Femur (tissue), 1 donor: ENCODE measurements at places on chromosomes 16 and 17.

- DNase-seq = no peak
These were observed 2.9 kb downstream of the NFAT5 start for GRCh38 chr16:69568676-69569075.

GRCh38 chr17:2656283-2656682 lies 55.3 kb downstream of the CLUH start:
- no peak for DNase-seq

DNA sequence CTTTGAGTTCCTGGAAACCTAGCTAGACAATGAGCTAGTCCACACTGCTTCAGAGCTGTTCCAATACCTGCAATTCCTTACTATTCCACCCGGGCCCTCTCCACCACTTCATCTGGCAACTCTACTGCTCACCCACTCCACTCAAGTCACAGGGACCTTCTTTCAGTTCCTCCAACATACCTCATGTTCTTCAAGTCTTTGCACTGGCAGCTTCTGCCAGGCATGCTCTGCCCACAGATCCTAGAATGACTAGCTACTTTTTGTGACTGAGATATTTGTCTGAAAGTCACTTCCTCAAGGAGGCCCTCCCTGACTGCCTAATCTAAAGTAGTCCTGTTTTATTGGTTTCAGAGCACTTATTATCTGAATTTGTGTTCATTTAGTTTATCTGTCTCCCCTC lies 86.4 kb downstream of the TEX14 start:
- no peak for DNase-seq

GRCh38 chr17:77210331-77210730 lies 69.6 kb downstream of the SEC14L1 start:
- no peak for DNase-seq

DNA sequence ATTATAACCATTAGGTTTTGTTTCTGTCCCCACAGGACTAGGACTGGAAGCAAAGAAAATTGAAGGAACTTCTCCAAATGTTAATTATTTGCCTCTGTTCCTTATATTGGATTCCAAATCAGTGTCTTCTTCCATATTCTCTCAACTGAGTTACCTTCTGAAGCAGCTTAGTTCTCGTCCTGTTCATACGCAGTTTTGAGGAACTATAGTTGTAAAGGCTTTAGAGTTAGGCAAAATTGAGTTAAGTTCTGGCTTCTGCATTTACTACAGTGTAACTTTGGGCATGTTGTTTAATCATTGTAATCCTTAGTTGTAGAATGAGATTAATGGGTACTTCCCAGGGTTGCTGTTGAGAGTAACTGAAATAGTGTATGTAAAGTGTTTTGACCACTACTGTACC lies 11.2 kb downstream of the CBFB start:
- no peak for DNase-seq

- peak; percentile 77 for DNase-seq
These were observed 46.2 kb downstream of the TUBD1 start for GRCh38 chr17:59846394-59847165.

DNA sequence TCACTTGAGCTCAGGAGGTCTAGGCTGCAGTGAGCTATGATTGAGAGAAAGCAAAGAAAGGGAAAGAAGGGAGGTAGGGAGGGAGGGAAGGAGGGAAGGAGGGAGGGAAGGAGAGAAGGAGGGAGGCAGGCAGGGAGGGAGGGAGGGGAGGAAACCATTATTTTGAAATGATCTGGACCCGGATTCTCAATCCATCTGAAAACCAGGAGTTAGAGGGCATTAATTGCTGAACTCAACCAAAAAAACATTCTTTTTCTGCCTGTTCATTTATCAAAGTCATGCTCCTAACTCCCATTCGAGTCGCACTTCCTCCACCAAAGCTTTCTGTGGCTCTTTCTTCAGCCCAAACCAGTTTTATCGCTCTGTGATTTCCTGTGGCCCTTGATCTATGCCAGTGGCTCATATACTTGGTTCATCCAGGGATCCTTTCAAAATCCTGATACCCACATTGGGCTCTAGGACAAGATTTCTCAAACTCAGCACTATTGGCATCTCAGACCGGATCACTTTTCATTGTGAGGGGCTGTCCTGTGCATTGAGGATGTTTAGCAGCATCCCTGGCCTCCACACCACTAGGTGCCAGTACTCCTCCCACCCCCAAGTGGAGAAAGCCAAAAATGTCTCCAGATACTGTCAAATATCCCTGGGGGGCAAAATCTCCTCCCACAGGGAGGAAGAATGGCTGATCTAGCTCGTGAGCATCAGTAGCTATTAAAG lies 38.2 kb downstream of the CMTM4 start:
- DNase-seq = no peak

DNA sequence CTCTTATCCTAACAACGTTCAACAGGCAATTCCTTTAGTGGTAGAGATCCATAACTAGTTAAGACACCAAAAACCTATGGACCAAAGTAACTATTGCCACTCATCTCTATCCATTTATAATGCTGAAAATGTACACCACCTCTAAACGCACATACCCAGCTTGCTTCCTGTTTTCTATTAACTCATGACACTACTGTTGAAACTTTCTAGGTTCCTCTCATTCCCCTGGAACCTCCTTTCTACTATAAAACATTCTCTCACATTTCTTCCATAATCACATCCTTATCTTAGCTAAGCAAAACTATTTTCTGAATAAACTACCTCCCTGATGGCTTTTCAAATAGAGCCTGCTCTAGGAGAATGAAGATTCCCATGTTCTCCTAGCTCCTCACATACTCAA lies 42.9 kb upstream of the KSR1 start:
- no peak for DNase-seq

- DNase-seq = no peak
These were observed 1.3 kb downstream of the NETO2 start for GRCh38 chr16:47142486-47142820.

GRCh38 chr17:4881761-4882555 lies 17.4 kb upstream of the C17orf107 start:
- DNase-seq = no peak

DNA sequence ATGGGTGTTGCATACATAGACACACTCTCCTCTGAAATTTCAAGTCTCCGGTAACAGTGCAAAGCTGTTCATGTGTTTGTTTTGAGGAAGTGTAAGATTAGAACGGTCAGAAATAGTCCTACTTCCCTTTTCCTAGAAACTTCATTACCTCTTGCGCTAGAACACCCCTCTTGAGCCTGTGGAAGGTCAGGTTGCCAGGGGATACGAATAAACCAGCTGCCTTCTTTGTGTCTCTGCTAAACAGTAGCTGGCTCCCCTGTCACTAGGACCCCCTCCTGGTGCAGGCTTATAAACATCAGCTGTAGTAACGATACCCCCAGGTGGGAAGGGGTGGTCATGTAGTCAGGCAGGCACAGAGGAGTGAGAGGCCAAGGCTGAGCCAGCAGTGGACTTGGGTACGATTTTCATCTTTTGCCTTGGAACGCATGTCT lies 113.4 kb upstream of the RCVRN start:
- peak; percentile 38 for DNase-seq

DNA sequence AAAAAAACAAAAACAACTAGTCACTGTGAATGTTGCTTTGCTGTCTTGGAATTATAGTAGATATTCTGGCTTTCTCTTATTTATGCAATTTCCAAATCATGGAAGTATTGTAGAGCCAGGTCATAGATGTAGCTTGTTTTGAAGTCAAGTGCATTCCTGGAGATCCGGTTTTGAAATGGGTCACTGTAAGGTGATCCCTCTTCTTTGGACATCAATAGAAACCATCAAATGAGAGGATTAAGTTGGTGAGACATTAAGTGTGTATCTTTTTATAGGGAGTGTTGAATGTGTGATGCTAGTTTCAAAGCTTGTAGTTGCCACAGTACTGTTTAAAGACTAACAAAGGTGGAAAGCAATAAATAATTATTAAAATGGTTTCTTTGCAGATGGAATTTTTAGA lies 4.5 kb downstream of the PRKAR1A start:
- DNase-seq = no peak

GRCh38 chr16:21614896-21615295 lies 15.5 kb downstream of the METTL9 start:
- no peak for DNase-seq

- no peak for DNase-seq
These were observed 17.0 kb downstream of the VWA3A start for GRCh38 chr16:22109258-22109898.

- DNase-seq = no peak
These were observed 95.4 kb downstream of the PRKCB start for GRCh38 chr16:23931199-23931598.

- no peak for DNase-seq
These were observed 6.3 kb downstream of the LMF1 start for GRCh38 chr16:964356-965035.

- peak; percentile 98 for DNase-seq
These were observed 38.8 kb downstream of the WSB1 start for GRCh38 chr17:27332485-27333409.

- no peak for DNase-seq
These were observed 6.9 kb downstream of the MYH10 start for GRCh38 chr17:8623591-8623990.

DNA sequence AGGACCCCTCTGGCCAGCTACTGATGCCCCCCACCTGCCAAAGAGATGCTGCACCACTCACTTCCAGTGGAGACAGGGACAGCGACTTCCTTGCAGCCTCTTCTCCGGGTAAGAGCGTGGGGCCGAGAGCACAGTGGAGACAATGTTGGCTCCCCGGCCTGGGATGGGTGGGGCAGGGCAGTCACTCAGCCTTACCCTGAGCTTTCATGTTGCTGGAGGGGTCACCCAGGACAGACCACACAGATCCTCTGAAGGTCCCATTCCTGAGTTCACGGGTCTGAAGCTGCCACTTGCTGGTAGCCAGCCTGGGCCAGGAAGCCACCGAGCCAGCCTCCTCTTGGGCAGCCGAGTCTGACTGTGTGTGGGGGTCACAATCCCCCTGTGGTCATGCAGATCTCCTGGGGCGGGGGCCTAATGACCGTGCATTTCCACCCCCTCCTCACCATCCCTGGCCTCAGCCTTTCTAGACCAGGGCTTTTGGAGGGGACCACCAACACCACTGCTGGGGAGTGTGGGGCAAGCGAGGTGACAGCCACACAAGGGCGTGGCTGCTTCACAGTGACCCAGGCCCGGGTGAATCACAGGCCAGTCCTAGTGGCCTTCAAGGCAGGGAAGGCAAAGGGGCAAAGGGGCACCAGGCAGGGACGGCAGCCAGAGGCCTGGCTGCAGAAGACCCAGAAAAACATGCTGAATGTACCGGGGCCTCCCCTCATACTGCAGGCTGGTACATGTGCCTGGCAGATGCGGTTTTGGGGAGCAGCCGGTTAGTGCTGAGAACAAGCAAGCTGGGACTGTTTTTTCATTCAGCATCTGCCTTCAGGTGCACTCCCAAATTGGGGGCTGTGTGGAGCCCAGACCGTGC lies 10.4 kb downstream of the TAF1C start:
- DNase-seq = no peak

DNA sequence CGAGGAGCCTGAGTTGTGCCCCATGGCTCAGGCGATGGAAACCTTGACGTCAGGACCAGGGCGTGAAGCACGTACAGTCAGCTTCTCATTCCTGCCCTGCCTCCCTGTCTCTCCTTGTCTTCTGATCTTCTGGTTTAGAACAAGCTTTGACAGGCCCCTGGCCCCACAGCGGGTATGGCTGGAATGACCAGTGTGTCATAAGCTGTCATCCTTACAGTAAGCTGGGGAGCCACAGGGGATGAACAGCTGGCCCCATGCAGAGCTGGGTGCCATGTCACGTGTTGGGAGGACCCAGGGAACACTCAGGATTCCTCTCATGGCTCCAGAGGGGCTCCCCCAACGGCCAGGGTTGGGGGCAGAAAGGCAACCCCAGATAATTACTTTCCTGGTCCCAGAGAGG lies 157.6 kb upstream of the PLCG2 start:
- no peak for DNase-seq

- DNase-seq = no peak
These were observed 39.7 kb upstream of the IRX3 start for GRCh38 chr16:54326266-54326662.

- no peak for DNase-seq
These were observed 13.7 kb upstream of the SKAP1 start for GRCh38 chr17:48443712-48444111.

- no peak for DNase-seq
These were observed 6.4 kb downstream of the TP53I13 start for GRCh38 chr17:29574732-29575510.

DNA sequence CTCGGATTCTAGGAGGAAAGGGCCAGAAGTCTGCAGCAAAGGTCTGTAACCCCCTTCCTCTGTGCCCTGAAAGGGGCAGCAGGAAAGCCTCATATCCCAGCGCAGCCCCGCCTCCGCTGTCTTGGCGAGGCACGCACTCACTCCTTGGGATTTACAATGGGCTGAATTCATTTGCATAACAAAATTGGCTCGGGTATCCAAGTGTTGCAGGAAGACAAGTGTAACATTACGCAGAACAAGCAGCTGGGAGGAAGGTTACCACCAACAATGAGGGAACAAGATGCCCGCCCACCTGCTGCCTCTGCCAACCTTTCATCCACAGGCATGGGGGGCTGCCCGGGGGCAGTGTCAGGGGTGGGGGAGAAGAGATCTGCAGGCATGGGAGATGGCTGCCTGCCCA lies 130.4 kb downstream of the MRM1 start:
- DNase-seq = no peak

- no peak for DNase-seq
These were observed 468.2 kb downstream of the XYLT1 start for GRCh38 chr16:17002565-17002964.

DNA sequence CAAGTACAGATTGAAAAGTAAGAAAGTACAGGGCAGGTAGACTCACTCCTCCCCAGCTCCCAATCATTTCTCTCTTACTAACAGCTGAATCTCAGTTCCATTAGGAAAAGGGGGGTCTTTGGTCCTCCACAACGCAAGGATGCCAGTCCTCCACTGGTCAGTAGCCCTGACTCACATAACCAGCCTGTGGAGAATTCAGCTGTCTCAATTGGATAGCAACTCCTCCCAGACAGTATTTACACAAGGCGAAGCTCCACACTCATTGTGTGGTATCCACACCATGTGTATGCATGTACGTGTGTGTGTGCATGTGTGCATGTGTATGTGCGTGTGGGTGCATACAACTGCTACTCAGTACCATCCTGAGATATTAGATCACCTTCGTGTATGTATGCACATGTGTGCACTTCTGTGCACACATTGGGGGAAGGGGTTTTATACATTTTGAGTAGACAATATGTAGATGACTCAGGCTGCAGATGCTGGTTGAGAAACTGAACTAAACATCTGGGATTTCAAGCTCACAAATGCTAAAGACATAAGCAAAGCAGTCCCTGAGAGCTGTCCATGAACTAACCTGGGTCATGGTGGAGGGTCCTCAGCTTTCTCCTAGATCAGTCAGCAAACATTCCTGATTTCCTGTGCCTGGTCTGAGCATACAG lies 240.1 kb downstream of the SLC39A11 start:
- DNase-seq = no peak

- no peak for DNase-seq
These were observed 5.8 kb upstream of the FN3KRP start for GRCh38 chr17:82710499-82711232.

- DNase-seq = no peak
These were observed 77.7 kb downstream of the XYLT1 start for GRCh38 chr16:17392857-17393692.

DNA sequence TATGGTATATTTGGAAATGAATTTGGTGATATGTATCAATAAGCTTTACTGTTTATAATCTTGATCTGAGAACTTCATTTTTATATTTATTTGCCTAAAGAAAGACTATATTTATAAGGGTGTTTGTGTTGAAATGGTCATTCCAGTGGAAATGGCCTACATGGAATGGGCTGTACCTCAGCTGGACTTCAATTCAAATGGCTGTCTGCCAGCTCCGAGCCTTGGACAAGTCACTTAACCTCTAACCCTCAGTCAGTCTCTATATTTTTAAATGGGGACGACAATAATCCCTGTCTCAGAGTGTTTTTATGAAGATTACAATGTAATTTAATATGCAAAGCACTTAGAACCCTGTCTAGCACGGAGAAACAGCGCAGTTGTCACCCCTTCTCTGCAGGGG lies 260.8 kb upstream of the CACNG5 start:
- DNase-seq = no peak

- no peak for DNase-seq
These were observed 24.5 kb upstream of the OSGIN1 start for GRCh38 chr16:83928341-83929055.
